Left lobe of liver (tissue), 2 donors: ENCODE measurements at places on chromosomes 16 and 17. TPM values are rescaled to one million over a fixed set of nuclear protein-coding genes. Genes with fewer than 3 reads are reported as not detected.

DNA sequence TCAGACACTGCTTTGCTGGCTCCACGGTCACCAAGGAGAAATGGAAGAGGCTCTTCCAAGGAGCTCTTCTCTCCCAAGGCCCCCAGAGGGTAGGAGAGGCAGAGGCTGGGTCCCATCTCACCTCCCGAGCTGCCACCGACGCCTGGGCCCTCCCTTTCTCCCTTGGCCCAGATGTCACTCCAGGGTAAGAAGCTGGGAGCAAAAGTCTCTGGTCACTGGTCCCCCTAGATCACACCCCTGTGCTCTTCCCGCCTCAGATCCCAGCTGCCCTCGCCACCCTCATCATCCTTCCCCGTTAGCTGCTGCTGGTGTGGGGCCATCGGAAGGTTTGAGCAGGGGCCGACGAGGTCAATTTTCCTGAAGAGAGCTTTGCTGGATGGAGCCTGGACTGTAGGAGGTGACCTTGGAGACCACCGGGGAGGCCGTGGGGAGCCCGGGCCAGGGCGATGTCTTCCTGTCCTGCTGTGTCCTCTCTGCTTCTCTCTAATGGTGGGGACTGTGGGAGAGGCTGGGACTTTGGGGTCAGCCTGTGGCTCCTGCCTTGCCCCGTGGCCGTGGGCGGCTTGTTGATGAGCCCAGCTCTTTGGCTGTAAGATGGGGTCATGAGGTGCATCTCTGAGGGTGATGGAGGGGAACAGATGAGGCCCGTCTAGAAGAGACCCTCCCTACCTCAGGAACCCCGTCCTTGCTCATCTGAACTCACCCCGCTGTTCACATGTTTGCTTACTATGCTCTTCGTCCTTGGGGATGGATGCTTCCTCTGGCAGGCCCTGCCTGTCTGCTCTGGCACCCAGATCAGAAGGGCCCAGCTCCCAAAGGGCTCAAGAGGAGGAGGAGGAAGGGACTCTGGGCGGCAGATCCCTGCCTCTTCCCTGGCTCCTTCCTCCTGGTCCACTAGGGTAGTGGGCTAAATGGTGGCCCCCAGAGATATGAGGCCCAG, 11.4 kb upstream of the RHBDF2 start:
- no peak for DNase-seq

DNA sequence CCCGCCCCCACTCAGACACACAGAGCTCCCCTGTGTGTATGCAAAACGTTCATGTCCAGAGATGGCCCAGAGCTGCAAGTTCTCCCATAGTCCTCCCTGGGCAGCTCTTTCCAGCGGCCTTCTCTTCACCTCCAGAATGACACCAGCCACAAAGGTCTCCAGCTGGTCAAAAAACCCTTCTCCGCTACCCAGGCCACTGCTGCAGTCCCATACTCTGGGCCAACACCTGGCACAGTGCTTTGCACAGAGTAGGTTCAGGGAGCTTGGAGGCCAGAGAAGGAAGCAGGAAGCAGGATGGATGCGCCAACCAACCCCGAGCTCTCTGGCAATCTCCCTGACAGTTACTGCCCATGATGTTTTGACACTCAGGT, 1.1 kb upstream of the STAT5B start:
- no peak for DNase-seq

DNA sequence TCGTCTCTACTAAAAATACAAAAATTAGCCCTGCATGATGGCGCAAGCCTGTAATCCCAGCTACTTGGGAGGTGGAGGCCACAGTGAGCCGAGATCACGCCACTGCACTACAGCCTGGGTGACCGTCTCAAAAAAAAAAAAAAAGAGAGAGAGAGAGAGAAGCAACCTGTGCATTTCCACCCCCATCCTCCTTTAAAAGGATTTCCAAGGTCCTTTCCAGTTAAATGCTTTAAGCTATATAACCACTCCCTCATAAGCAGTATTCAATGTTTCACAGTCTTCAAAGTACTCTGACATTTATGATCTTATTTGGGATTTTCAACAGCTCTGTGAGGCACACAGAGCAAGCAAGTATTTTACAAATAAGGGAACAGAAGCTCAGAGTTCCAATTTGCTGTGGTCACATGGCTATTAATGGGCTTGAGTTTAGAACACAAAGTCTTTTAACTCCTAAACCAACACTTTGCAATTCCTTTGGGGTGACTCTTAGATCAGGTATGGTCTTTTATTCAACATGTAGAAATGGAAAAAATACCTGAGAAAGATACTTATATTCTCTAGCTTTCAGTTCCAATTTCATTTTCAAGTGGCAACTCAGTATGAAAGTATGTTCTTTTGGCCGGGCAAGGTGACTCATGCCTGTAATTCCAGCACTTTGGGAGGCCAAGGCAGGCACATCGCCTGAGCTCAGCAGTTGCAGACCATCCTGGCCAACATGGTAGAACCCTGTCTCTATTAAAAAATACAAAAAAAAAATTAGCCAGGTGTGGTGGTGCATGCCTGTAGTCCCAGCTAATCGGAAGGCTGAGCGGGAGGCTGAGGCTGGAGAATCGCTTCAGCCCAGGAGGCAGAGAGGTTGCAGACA, 31.3 kb downstream of the SPOP start:
- DNase-seq: no peak

The KRTAP4-5 gene
- not detected for total RNA-seq

DNA sequence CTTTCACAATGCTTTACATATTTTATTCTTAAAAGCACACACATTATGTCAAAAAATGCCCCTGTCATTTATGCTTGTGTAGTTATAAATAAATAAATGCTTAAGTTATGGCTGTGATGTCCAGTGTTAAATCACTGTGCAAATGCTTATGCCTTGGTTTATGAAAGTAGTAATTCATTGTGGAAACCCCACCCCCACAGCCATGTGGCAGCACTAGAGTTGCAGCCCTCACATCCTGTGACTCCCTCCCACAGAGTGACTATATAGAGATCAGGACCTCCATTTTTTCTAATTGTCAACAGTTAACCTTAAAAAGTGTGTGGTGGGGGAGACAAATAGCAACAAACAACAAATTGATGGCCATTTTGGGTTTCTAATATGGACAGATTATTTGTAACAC, 2.4 kb downstream of the SKAP1 start:
- DNase-seq: no peak

The GPR139 gene
- not detected for total RNA-seq

The KRTAP1-5 gene
- not detected for total RNA-seq
